CD8-positive, alpha-beta memory T cell (primary cell): ENCODE measurements at places on chromosomes 7 and 10. TPM values are rescaled to one million over a fixed set of nuclear protein-coding genes. Genes with fewer than 3 reads are reported as not detected.

DNA sequence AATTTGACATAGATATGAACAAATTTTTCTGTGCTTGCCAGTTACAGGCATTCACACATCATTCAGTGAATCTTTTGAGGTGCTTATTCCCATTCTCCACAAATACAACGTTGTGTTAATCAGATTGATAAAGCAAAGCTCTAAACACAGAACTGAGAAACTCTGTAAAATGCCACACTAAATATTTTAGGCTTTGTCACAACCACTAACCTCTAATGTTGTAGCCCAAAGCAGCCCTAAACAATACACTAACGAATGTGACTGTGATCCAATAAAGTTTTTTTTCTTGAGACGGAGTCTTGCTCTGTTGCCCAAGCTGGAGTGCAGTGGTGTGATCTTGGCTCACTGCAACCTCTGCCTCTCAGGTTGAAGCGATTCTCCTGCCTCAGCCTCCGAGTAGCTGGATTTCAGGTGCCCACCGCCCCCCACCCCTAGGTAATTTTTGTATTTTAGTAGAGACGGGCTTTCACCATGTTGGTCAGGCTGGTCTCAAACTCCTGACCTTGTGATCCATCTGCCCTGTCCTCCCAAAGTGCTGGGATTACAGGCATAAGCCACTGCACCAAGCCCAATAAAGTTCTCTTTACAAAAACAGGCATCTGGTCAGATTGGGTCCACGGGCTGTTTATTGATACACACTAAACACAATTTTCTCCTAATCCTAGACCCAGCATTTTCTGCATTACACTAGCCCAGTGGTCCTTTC lies 6.9 kb downstream of the CYCS start:
- H3K27ac ChIP-seq, result no peak overlapping the region
- peaks cover 11% of the 10 kb centered on the region for H3K36me3 ChIP-seq
- no peak for DNase-seq
- no peak overlapping the region for H3K4me3 ChIP-seq
- peaks cover 7% of the 10 kb centered on the region for H3K4me1 ChIP-seq

DNA sequence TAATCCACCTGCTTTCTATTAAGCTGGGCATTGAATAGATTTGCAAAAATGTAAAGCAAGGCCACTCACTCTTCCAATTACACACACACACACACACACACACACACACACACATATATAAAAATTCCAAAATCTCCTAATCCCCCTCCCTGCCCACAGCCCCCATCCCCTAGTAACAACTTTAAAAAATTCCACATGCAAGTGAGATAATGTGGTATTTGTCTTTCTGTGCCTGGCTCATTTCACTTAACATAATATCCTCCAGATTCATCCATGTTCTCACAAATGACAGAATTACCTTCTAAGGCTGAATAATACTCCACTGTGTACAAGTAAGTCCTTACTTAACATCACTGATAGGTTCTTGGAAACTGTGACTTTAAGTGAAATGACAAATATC lies 24.2 kb downstream of the SH2D4B start:
- H3K4me1 ChIP-seq, result no peaks in the 10 kb centered on the region
- H3K27me3 ChIP-seq, result no peaks in the 10 kb centered on the region
- H3K36me3 ChIP-seq, result no peaks in the 10 kb centered on the region
- DNase-seq, result no peak
- no peak overlapping the region for H3K4me3 ChIP-seq
- no peak overlapping the region for H3K27ac ChIP-seq

- H3K4me3 ChIP-seq, result no peak overlapping the region
- DNase-seq, result no peak
- H3K4me1 ChIP-seq, result no peaks in the 10 kb centered on the region
Observed at GRCh38 chr10:129272176-129272575, 194.9 kb upstream of the MGMT start.

- H3K4me3 ChIP-seq, result no peak overlapping the region
- H3K4me1 ChIP-seq, result no peaks in the 10 kb centered on the region
- H3K27me3 ChIP-seq, result no peaks in the 10 kb centered on the region
- no peak for DNase-seq
- H3K36me3 ChIP-seq, result no peaks in the 10 kb centered on the region
Observed at GRCh38 chr7:82810558-82811259, 352.0 kb downstream of the PCLO start.

- no peak overlapping the region for H3K4me3 ChIP-seq
- H3K27me3 ChIP-seq, result no peaks in the 10 kb centered on the region
- DNase-seq, result no peak
- H3K4me1 ChIP-seq, result no peaks in the 10 kb centered on the region
- no peaks in the 10 kb centered on the region for H3K36me3 ChIP-seq
Observed at GRCh38 chr10:117492504-117492903, 50.0 kb upstream of the EMX2 start.

DNA sequence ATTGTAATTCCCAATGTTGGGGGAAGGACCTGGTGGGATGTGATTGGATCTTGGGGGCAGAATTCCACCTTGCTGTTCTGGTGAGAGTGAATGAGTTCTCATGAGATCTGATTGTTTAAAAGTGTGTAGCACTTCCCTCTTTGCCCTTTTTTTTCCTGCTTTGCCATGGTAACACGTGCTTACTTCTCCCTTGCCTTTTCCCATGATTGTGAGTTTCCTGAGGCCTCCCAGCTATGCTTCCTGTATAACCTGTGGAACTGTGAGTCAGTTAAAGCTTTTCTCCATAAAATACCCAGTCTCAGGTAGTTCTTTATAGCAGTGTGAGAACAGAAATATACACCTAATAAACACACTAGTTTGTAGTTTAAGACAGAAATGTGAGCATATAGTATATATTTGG lies 166.8 kb upstream of the MAGI2 start:
- H3K4me3 ChIP-seq, result no peak overlapping the region
- no peaks in the 10 kb centered on the region for H3K27me3 ChIP-seq
- H3K27ac ChIP-seq, result no peak overlapping the region
- no peaks in the 10 kb centered on the region for H3K4me1 ChIP-seq
- no peak for DNase-seq

- peaks cover 4% of the 10 kb centered on the region for H3K36me3 ChIP-seq
- no peaks in the 10 kb centered on the region for H3K27me3 ChIP-seq
- H3K4me3 ChIP-seq, result no peak overlapping the region
- DNase-seq, result no peak
Observed at GRCh38 chr7:114944745-114945625, 23.1 kb downstream of the MDFIC start.

GRCh38 chr10:75976681-75977080 lies 545.3 kb downstream of the LRMDA start:
- H3K4me1 ChIP-seq, result no peaks in the 10 kb centered on the region
- H3K36me3 ChIP-seq, result no peaks in the 10 kb centered on the region
- DNase-seq, result no peak
- no peak overlapping the region for H3K27ac ChIP-seq

GRCh38 chr7:141276031-141276430 lies 202.2 kb downstream of the TMEM178B start:
- no peaks in the 10 kb centered on the region for H3K36me3 ChIP-seq
- H3K27me3 ChIP-seq, result peaks cover 3% of the 10 kb centered on the region
- DNase-seq, result no peak
- H3K4me3 ChIP-seq, result no peak overlapping the region

DNA sequence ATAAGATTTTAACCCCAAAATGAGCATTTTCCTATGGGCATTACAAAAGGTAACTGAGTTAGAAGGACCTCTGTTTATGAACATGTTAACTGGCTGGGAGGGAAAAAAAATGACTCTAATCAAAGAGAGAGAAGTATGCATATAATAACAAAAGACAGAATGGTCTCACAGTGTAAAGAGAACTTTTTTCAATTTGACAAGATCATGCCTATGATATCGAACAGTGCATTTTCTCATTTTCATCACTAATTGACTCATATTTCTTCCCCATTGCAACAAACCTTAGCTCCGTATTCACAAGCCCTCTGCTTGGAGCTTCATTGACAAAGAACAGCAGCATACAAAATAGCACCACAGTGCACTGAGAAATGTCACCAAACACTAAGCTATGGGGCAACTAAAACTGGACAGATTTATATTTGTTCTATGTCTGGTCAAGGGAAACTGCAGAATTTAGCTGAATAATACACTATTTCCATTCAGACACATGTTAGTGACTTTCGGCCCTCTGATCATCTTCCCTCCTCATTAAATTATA lies 45.6 kb downstream of the SMURF1 start:
- no peak overlapping the region for H3K27ac ChIP-seq
- no peak overlapping the region for H3K4me3 ChIP-seq
- H3K36me3 ChIP-seq, result no peaks in the 10 kb centered on the region
- no peak for DNase-seq
- H3K4me1 ChIP-seq, result no peaks in the 10 kb centered on the region
- H3K27me3 ChIP-seq, result no peaks in the 10 kb centered on the region

GRCh38 chr7:35969066-35969465 lies 168.2 kb downstream of the SEPTIN7 start:
- peaks cover 10% of the 10 kb centered on the region for H3K27me3 ChIP-seq
- no peaks in the 10 kb centered on the region for H3K4me1 ChIP-seq
- DNase-seq, result no peak
- no peak overlapping the region for H3K4me3 ChIP-seq
- H3K27ac ChIP-seq, result no peak overlapping the region

The PIP gene
- not detected for total RNA-seq

The ELN gene
- not detected for total RNA-seq

The ANKRD26 gene
- total RNA-seq, result 9.5 TPM

The THNSL1 gene
- total RNA-seq, result 10.6 TPM

The STAG3 gene
- 5.0 TPM for total RNA-seq

The CLDN4 gene
- total RNA-seq, result not detected

The ITPRID1 gene
- not detected for total RNA-seq
